Karpas-422 (cell line): ENCODE measurements at places on chromosomes 13 and 19.

DNA sequence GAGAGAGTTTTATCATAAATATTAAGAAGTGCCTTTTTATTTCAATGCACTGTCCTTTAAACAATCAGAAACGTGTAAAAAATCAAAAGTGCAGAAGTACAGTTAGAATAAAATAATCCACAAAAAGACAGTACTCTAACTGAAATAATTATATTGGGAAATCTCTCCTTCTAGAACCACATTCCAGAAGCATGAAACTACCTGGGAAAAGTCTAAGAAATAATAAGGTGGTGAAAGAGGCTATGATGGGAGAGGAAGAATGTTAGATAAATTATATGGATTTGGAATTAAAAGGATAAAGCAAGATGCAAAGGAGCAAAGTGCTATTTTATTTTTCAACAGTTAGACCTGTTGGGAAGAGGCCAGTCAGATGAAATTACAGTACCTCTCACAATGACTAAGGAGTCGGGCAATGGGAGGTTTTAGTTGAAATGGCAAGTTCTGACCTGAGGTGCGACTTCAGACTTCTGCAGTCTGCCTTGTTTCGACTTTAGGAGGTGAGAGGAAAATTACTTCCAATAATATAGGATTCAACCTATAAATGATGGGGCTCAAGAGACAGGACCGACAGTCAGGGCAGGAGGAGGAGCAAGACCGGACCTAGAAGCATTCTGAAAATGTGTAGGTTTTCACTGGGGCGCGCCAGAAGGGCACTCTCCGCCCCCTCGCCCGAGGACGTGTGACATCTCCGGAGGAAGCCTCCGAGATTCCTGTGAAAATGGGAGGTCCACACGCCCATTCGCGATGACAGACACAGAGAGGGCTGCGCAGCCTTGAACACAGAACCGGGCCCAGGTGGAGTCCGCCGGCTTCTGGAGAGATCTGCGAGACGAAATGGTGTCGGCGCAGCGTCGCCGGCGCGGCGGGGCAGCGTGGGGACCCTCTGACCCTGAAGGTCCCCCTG lies 717 bp downstream of the SPRYD7 start:
- DNase-seq: peak; percentile 65

GRCh38 chr13:49840266-49840665 lies 47.8 kb upstream of the KPNA3 start:
- no peak for DNase-seq

- no peak for DNase-seq
These were observed 14.4 kb downstream of the COMP start for GRCh38 chr19:18776736-18777135.

- peak; percentile 89 for DNase-seq
These were observed 686 bp downstream of the SETDB2 start for GRCh38 chr13:49444524-49445395.

- peak; percentile 67 for DNase-seq
These were observed 63.4 kb downstream of the KCTD12 start for GRCh38 chr13:76822698-76823267.

DNA sequence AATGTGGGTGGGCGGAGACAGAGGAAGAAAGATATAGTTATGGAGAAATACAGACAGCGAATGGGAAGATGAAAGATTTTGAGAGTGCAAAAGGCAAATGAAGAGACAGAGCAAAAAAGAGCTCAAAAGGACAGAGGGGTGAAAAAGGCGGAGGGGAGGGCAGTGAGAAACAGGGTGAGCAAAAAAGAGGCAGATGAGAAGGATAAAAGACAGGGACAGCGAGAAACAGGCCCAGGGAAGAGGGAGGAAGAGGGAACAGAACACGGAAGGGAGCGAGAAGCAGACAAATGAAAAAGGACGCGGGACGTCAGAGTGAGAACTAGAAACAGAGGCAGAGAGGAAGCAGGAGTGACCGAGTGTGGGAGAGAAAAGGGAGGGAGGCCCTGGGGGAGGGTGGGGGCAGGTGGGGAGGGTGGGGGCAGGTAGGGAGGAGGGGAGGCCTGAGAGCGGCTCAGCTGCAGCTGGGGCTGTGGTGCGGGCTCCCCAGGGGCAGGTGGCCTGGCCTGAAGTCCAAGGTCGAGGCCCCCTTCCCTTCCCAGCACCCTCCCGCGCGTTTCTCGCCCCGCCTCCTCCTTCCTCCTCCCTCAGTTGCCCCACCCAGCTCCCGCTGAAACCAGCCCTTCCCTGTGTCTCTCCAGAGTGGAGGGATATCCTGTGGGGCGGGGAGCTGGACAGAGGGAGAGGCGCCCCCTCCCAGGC lies 2.9 kb downstream of the KLK1 start:
- no peak for DNase-seq

- DNase-seq: no peak
These were observed 2.9 kb downstream of the FCER2 start for GRCh38 chr19:7699003-7699402.

GRCh38 chr13:49319551-49319950 lies 71.8 kb downstream of the CDADC1 start:
- no peak for DNase-seq

GRCh38 chr19:30640252-30640965 lies 268.2 kb downstream of the ZNF536 start:
- no peak for DNase-seq

DNA sequence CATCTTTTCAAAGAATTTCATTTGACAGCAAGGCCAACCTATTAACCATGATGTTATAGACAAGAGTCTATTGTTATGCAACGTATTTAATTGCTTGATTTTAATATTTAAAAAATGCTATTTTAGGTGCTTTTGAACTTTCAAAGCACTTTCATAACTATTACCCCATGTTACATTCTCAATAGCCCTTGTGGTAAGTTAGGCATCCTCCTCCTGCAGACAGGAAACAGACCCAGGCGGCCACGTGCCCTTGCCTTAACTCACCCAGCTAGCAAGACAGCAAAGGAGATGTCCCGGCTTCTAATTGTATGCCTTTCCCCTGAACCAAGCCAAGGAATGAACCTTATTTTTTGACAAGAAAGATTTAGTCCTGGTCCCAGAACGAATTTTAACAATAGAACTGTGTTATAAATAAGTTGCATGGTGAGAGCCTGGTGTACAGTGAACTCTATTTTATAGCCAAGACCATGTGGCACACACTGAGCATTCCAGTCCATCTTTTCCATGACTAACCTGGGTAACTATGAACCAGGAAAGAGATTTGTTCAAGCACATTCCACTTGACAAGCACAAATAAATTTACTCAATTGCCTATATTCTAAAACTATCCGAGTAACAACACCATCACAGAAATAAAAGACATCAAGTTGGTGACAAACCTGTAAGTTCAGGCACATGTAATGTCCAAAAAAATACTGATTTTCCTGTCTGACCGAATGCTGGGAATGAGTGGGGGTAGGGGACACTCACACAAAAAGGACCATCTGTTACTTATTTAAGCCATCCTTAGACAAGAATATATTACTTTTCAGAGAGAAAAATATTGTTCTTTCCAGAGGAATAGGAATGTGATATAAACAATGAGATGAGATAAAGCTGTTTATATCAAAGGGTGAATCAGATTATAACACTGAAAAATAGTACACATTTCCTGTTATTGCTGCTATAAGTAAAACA lies 163.0 kb downstream of the EFNB2 start:
- DNase-seq: no peak

DNA sequence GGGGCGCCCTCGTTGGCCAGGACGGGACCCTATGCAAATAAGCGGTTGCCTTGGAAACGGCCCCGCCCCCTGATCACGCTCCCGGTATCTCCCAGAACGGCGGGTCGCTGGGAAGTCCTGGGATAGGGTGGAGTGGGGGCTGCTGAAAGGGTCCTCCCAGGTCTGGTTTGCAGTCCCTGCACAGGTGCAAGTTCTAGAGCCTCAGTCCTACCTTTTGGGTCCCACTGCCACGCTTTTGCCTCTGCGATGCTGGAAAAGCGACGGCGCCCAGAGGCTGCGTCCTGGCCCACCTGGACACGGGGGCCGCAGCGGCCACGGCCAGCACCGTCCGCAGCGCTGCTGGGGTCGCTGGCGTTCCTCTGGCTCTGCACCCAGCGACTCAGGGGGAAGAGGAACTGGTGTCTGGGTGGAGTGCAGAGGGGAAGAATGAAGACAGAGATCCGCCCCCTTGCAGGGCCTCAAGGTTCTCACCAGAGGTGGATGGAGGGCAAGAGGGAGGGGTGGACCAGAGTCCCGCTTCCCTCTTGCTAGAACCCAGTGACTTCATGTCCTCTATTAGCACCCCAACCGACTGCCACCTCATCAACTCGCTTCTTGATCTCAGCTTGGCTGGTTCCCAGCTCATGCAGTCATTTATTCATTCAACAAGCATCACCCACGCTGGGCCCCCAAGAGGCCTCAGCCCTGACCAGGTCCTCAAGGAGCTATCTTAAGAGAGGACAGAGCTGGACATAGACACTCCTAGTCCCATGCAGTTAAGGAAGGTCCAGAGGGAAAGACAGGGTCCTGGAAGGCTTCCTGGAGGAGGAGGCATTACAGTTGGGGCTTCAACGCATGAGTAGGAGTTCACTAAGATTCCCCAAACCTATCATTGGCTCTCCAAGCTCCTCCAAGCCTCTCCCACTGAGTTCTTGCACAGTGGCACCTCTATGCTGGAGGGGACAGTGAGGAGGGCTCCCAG lies at the start of gene LRRC25:
Gene LRRC25 (minus strand): TSS at position 381 of the 961 bp plus-strand sequence. CDS start 659 bp downstream, outside the sequence.
- peak; percentile 67 for DNase-seq

- no peak for DNase-seq
These were observed 9.3 kb downstream of the IRF2BP1 start for GRCh38 chr19:45876411-45877197.

- DNase-seq: no peak
These were observed 5.4 kb downstream of the NLRP12 start for GRCh38 chr19:53818756-53819155.

DNA sequence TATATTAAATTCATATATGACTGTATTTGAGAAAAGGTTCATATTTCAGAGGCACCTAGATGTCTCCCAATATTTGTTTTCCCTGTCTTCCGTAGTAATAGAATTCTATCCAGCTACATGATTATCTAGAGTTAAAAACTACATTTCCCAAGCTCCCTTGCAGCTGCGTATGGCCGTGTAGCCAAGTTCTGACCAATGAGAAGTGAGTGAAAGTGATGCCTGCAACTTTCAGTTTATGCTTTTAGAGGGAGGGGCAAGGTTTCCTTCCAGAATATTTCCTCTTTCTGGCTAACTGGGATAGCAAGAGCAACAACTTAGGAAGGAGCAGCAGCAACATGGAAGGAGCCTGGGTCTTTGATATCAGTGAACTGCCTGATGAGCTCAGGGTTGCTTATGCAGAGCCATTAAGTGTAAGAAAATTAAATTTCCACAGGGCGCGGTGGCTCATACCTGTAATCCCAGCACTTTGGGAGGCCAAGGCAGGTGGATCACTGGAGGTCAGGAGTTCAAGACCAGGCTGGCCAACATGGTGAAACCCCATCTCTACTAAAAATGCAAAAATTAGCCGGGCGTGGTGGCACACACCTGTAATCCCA lies 23.2 kb upstream of the CYP2A13 start:
- DNase-seq: peak; percentile 70

DNA sequence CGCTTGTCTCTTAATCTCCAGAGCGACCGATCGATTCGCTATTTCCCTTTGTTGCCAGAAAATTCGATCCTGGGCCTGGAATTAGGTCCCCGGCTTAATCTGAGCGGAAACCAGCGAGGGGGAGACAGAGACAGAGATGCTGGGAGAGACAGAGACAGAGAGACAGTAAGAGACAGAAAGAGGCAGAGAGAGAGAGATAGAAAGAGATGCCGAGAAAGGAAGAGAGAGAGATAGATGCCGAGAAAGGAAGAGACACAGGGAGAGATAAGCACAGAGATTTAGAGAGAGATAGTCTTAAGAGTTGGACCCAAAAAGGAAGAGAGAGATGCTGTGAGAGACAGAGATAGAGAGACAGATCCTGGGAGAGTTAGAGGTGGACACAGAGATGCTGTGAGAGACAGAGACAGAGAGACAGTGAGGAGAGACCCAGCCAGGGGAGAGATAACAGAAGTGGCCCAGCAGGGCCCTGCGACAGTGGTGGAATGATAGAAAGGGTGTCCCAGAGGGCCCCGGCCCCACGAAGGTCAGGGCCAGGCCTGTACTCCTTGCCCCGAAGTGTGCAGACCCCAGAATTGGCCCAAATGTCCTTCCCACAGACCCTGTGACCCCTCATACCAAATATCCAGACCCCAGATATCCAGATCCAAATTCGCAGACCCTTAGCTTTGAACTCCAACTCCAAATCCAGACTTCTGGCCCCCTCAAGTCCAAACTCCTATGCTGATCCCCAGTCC lies 1.3 kb downstream of the ERFL start:
- no peak for DNase-seq

GRCh38 chr13:51397262-51397941 lies 55.4 kb downstream of the INTS6 start:
- no peak for DNase-seq

- peak; percentile 62 for DNase-seq
These were observed 185.3 kb upstream of the MIR17HG start for GRCh38 chr13:91162180-91162579.

- DNase-seq: peak; percentile 24
These were observed 3.1 kb upstream of the FFAR1 start for GRCh38 chr19:35344511-35345031.

DNA sequence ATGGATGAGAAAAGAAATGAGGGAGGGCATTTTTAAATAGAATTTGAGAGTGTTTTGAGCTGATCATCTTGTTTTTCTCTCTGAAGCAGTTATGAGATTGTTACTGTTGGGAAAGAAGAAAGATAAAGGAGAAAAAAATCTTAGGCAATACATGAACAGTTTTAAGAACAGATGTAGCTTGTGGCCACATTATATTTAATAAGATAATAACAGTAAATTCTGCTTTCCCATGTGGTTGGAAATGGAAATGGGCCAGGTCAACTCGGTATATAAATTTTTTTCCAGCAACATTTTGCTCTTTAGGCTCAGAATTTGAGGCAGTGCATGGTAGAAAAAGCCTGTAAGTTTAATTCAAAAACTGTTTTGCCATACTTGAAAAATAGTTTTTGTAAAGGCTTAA lies 118.7 kb downstream of the POSTN start:
- no peak for DNase-seq

DNA sequence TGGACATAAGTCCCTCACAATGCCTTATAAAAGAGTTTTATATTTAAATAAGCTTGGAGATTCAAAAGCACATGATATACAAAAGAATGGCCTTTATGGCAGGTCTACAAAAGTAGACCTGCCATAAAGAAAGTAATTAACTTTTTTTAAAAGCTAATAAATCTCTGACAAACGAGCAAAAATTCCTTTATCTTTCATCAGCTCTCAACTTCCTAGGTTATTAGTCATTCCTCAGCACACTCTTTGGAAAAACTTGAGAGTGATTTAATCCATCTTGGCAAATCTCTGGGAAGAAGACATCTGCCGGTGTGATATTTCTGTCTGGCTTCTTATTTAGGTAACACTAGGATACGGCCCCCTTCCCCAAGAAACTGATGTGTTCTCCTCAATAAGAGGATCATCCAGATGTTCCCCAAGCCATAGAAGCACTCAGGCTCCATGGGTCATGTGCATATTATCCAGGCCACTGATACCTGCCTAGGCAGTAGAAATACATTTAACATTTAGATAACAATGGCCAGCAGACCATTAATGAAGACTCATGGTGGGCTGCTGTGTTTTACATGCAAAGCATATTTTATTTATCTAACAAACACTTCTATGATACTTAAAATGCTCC lies 372.7 kb downstream of the LIG4 start:
- no peak for DNase-seq
